DND-41 (cell line): ENCODE measurements at places on chromosomes 12 and 14.
A peak's percentile ranks its signal among the peaks of the same experiment; 100 is the strongest.

- no peak for DNase-seq
These were observed 186.8 kb downstream of the FUT8 start for GRCh38 chr14:65599375-65599774.

GRCh38 chr12:93636708-93637107, 40.5 kb upstream of the CRADD start:
- no peak for DNase-seq

DNA sequence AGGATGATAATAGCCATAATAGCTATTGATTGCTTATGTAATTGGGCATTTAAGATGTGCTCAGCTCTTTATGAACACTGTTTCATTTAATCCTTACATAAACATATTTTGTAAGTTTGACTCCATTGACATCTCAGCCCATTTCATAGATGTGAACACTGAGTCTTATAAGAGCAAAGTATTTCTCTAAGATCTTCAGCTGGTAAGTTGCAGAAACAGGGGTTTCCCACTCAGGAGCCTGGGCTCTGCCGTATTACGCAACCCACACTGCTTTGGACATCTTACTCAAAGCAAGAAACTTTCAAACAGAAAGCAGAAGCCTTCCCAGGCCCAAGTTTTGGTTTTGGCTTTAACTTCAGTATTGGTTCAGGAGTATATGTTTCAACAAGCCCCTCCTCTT, 705.1 kb downstream of the MED13L start:
- DNase-seq, result no peak

DNA sequence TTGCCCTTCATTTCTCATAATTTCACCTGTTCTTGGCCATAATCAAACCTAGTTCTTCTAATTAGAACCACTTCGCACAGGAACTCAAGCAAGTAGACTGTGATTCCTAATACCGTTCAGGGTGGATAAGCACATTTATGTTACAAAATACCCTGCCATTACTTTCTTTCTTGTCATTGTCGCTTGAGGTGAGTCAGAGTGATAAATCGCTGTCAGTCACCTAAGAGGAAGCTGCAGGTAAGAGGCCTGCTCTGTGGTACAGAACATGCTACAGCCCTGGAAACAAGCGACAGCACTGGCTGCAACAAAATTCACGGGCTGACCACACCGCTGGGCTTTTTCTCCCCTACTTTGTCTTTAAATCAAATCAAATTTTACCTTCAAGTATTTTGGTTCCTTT, 218.2 kb downstream of the ANO6 start:
- no peak for DNase-seq

DNA sequence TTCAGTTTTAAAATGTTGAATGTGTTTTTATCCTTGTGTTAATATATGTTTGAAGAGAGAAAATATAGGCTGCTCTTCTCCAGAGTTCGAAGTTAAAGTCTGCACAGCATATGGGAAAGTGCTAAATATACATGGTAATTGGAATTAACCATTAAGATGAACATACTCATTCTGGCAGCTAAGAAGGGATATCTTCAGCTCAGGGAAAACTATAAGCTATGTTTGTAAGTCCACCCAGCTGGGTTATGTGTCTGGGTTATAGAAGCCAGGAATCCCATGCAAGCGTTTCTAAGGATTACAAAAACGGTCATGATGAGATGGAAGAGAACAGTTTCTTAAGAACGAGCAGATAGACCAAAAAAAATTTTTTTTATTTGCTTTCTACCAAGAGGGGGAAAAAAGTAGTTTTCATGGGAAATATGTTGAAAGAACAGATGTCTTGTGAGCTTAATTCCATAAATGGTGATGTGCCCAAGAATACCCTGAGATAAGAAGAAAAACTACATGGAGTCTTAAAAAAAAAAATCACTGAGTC, 198.9 kb downstream of the FBXL14 start:
- no peak for DNase-seq

DNA sequence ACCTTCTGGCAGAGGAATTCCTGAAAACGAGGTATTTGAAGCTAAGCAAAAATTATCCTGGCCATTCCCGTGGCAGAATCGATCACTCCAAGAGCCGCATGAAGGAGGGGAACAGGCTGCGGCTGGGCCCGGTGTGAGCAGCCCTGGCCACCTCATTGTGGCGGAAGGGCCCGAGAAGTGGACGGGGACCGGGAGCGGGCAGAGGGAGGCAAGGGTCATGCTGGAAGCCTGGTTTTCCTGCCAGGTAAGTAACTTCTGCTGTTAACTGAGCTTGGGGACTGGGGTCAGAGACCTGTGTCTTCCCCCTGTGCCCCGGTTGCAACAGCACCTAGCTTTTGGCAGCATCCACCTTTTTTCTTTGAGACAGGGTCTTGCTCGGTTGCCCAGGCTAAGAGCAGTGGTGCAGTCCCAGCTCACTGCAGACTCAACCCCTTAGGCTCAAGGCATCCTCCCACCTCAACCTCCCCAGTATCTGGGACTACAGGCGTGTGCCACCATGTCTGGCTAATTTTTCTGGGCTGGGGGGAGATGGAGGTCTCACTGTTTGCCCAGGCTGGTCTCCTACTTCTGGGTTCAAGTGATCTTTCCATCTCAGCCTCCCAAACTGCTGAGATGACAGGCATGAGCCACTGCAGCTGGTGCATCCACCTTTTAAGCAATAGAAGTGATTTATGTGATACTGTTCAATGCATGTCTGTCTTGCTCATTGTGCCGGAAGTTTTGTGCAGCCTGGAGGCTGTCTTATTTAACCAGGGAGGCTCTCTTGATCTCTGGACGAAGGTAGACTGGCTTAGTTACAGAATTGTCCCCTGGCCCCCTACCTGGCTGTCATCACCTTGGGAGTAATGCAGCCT, 174.0 kb upstream of the MYL2 start:
- no peak for DNase-seq

- DNase-seq, result no peak
These were observed 39.4 kb downstream of the STAB2 start for GRCh38 chr12:103626498-103626897.

GRCh38 chr12:96117460-96117859, 76.7 kb upstream of the ELK3 start:
- DNase-seq, result no peak

DNA sequence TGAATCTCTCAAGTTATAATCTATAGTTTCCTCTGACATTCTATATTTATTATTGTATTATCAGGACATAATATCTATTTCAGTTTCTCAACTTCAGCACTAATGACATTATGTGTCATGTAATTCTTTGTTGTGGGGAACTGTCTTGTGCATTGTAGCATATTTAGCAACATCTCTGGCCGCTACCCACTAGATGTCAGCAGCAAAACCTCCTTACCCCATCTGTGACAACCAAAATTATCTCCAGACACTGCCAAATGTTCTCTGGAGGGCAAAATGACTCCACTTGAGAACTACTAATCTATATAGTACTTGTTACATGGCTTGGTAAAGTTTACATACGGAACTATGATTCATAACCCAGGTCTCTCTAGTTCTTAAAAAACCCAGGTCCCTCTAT, 110.2 kb downstream of the RASSF9 start:
- no peak for DNase-seq

GRCh38 chr12:4807116-4807783, 87.0 kb downstream of the GALNT8 start:
- DNase-seq, result peak; percentile 47

- no peak for DNase-seq
These were observed 52.5 kb downstream of the HSP90AA1 start for GRCh38 chr14:102034301-102034700.

GRCh38 chr12:6830286-6830890, 2.2 kb downstream of the P3H3 start:
- DNase-seq, result no peak

DNA sequence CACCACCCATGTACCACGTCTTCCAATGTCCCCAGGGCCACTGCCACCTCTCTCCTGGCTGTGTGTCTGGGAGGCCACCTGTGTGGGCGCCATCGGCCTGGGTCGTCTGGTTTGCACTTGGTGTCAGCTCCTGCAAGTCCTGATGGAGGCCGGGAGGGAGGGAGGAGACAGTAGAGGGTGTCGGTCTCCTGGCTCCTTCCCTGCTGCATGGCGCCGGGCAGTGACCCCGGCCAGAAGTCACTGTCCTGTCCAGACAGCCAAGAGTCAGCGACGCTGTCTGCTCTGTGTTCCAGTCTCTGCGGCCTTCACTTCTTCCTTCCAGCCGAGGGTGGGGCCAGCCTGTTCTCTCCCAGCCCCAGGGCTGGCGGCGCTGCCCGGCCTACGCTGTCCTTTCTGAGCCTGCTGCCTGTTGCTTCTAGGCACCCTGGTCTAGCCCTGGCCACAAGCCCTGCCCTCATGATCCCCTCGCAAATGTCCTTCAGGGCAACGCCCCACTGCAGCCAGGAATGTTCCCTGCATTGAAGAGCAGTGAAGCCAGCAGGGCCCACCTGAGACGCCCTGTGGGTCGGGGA, 13.0 kb upstream of the LBHD2 start:
- no peak for DNase-seq

GRCh38 chr12:59874781-59875180, 279.0 kb downstream of the SLC16A7 start:
- DNase-seq, result no peak
